ENCODE measurements at places on chromosomes 16 and 17.

DNA sequence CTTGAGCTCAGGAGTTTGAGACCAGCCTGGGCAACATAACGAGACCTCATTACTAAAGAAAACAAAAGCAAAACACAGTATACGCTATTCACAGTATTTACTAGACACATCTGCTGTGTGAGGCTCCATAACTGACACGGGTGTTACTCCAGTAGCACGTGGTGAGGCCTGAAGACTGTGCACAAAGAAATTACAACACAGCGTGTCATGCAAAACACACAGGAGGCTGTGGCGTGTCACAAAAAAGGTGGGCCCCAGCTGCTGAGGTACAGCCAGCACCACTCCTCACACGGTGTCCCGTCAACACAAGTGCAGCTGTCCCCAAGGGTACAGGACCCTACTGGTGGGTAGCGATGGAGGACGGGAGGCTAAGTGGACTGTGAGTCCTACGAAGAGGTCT lies 2.7 kb downstream of the CYBC1 start:
- DNase-seq = no peak

DNA sequence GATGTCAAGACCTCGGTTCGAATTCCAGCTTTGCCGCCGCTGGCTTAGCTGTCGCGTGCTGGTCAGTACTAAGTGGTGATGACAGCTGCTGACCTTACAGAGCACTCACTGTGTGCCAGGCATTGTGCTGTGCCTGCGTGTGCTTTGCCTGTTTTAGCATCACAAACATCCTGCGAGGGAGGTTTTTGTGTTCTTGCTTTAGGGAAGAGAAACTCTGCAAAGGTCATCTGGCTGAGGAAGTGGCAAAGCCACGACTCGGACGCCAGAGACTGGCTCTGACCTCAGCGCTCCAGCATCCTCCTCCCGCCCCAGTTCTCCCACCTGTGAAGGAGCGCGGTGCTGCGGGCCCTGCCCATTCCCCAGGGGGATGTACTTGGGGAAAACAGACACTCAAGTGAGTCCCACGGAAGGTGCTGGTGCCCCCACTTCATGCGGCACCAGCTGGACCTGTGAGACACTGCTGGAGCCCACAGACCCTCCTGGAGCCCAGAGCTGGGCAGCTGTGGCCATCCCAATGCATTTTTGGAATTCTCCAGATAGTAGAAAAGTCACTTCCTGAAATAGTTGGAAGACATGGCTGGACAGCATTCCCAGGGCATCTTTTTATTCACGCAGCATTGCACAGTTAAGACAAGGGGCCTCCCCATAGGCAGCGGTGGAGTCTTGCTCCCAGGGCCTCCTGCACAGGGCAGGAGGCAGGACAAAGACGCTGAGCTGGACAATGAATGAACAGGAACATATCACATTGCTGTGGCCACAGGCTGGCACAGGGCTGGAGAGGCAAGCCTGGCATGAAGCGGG lies 20.0 kb upstream of the HERPUD1 start:
- no peak for DNase-seq

DNA sequence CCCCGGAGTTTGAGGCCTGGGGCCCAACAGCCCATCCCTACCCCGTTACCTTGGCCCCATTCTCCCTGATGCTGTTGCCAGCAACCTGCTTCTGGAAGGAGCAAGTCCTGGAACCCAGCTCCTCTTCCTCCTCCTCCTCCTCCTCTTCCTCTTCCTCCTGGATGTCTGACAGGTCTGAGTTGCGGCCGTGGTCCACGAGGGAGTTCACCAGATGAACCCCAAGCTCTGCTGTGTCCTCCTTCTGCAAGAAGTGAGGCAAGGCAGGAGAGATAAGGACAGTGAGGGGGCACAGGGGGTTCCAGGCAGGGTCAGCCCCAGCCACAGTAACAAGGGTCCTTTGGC lies 18.7 kb downstream of the TSPOAP1 start:
- no peak for DNase-seq

- DNase-seq = no peak
Measured at GRCh38 chr17:65694601-65695000, 133.2 kb upstream of the AXIN2 start.

GRCh38 chr16:57996406-57997175 lies 3.9 kb downstream of the ZNF319 start:
- DNase-seq = no peak
